Stimulated activated CD8-positive, alpha-beta memory T cell treated with anti-CD3 and anti-CD28 coated beads, Interleukin-4, amount 100 ng/mL, for 48 hours (primary cell): ENCODE measurements at places on chromosomes 12 and 14.
A peak's percentile ranks its signal among the peaks of the same experiment; 100 is the strongest.

DNA sequence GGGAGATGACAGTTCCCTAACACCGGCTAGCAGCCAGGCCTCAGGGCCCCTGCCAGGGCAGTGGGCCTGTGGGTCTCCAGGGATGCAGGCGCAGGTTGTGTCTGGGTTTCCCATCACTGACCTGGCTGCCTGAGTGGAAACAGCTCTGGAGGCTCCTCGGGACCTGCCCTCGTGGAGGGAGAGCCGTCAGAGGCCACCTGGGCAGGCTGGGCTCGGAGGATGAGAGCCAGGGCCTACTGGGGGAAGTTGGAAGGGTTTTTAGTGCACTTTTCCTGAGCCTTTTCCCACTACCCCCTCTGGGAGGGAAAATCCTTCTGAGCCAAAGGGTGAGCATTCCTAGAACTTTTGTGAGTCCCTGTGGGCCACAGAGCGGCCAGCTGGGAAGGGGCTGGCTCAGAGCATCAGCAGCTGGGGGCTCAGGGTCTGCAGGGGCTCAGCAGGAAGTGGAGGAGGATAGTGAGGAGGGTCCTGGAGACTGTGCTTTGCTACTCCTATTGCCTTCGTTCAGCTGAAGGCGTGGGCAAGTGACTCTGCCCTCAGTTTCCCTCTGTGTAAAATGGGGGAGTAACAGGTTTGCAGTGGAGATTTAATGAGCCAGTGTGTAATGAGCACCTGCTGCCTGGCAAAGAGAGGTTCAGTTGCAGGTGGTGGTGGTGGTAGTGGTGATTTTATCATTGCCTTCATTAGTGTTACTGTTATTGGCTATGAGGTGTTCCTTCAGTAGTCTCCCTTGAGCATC, 1.8 kb downstream of the SH2B3 start:
- DNase-seq: no peak

DNA sequence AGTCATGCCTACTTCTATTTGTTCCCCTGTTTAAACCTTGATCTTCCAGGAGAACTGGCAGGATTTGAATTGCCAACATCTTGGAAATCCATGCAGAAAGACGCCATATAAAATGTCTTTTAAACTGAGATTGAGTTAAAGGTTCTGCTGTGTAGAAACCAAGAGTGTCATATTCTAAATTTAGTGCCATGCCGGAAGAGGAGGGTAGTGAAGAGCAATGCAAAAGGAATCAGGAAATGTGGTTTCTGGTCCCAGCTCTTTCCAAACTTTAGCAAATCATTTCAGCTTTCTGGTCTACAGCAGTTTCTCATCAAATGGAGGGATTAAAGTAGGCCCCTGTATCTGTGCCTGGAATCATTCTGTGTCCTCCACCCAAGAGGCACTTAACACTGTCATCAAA, 85.7 kb downstream of the BTG1 start:
- DNase-seq: no peak

- no peak for DNase-seq
Observed at GRCh38 chr14:91961297-91962220, 14.1 kb upstream of the FBLN5 start.

GRCh38 chr14:100082723-100083122, 17.5 kb downstream of the EVL start:
- DNase-seq: no peak

GRCh38 chr12:121773011-121773777, 20.3 kb downstream of the RHOF start:
- DNase-seq: peak; percentile 85

DNA sequence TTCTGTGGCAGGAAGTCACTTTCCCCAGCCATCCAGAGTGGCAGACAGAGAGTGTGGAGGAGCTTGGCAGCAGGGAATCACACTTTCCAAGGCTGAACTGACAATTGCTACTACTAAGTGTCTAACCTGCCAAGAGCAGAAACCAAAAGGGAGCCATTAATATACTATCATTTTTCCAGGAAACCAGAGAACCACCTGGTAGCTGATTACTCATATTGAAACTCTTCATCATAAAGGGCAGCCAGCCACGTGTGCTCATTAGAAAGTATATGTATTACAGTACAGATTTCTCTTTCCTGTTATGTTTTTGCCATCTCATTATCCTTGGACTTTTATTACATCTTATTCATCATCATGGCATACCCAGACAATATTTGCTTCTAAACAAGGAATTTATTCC, 374.9 kb downstream of the GXYLT1 start:
- no peak for DNase-seq

GRCh38 chr12:112344220-112344619, 38.0 kb downstream of the HECTD4 start:
- DNase-seq: no peak

DNA sequence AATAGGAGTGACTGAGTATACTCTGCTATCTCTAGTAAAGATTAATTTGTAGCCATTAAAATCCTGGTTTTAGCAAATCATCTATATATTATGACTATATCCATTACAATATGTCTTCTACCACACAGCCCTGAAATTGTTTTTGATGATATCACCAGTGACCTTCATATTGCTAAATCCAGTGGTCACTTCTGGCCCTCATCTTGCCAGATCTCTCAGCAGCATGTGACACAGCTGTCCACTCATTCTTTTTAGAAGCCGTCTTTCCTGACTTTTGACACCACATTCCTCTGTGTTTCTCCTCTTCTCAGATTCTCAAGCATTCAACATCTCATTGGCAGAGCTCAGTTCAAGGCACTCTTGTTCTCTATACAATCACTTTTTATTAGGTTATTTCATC, 54.9 kb downstream of the CPNE8 start:
- DNase-seq: no peak

DNA sequence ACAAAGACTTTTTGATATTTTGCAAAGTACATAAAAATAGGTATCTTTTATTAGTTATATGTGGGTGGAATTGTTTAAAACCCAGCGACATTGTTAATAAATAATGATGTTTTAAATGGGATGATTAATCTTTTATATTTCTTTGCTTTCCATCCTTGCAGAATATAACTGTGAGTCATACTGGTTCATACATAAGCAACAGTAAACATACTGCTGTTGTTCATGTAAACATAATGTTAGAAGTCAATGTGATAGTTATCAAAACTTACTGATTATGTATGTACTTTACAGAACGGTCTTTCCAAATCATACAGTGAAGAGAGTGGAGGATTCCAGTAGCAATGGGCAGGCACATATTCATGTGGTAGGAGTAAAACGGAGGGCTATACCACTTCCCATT, 119.8 kb downstream of the ARID2 start:
- no peak for DNase-seq

DNA sequence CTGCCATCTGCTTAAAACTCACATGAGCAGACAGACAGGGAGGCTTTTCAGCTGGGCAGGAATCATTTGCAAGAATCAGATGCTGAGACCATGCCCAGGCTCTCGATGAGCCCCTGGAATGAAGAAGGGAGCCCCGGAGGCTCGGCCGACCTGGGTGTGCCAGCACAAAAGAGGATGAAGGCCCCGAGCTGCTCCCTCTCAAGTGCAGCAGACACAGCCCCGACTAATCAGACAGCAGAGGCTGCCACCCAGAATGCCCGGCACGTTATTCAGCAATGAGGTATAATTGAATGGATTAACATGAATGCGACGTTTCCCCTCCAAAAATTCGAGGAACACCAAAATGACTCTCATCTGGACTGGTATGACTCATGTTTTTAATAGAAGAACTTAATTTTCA, 58.9 kb downstream of the BCL11B start:
- DNase-seq: no peak

GRCh38 chr12:94718114-94718513, 67.8 kb upstream of the TMCC3 start:
- DNase-seq: no peak

DNA sequence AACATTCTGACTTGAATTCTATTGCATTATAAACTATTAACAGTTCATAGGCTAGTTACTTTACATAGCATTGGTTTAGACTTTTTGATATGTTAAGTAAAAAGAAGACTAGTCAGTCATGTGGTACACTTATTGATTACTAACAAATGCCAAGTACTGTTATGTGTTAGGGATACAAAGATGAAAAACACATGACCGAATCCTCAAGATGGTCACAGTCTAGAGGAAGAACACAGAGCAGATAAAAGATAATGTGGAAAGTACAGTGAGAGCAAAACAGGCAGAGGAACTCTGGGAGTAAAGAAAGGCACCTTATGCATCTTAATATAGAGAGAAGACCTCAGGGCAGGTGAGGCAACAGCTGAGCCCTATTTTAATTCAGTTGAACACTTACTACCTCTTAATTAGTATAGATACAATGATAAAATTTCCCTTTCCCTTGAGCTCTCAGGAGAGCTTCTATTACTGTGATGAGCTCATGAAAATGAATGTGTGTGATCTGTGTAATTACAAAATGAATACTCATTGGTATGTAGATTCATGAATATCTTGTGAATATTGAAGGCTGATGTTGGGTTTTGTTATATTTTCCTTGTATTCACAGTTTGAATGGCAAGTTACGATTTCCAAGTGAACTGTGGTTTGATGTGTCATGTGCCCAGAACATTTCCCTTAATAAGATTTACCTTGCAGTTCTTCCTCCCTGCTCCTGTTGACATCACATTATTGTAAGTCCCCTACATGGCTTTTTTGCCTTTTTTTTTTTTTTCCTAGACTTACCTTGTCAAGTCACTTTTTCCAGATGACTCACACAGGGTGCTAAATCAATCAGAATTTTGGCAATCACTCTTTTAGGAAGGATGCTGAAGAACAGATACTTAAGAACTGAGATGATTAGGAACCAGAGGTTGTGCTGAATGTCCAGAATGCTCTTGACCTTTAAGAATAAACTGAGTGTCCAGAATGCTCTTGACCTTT, 29.5 kb upstream of the MSRB3 start:
- no peak for DNase-seq
